ENCODE measurements at places on chromosomes 12 and 14. TPM values are rescaled to one million over a fixed set of nuclear protein-coding genes. Genes with fewer than 3 reads are reported as not detected.

RFX4 gene
- total RNA-seq: not detected

JPH4 gene
- not detected for total RNA-seq

OR10G2 gene
- not detected for total RNA-seq

DIO2 gene
- total RNA-seq: not detected

- DNase-seq: no peak
Measured at GRCh38 chr12:121766290-121767039, 27.0 kb downstream of the RHOF start.

GRCh38 chr14:78951602-78952001 is 781.4 kb downstream of the NRXN3 start:
- DNase-seq: no peak

GRCh38 chr12:101691503-101692096 is 5.8 kb upstream of the CHPT1 start:
- DNase-seq: no peak

DNA sequence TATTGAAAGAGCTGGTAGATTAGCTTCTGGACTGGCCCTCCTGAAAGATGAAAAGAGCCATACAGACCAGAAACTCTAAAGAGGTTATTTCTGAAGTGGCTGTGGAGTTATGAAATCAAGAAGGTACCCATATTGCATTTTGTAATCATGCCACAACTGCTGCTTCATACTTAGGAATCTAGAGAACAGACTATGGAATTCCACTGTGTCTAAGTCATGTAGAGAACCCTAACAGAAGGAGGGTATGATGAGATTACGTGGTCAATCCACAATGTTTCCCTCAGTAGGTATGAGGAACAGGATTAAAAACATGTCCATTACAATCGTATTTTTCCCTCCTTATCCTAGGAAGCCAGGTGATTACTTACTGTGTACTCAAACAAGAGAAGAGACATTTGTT is 708.8 kb downstream of the RERGL start:
- DNase-seq: no peak

DNA sequence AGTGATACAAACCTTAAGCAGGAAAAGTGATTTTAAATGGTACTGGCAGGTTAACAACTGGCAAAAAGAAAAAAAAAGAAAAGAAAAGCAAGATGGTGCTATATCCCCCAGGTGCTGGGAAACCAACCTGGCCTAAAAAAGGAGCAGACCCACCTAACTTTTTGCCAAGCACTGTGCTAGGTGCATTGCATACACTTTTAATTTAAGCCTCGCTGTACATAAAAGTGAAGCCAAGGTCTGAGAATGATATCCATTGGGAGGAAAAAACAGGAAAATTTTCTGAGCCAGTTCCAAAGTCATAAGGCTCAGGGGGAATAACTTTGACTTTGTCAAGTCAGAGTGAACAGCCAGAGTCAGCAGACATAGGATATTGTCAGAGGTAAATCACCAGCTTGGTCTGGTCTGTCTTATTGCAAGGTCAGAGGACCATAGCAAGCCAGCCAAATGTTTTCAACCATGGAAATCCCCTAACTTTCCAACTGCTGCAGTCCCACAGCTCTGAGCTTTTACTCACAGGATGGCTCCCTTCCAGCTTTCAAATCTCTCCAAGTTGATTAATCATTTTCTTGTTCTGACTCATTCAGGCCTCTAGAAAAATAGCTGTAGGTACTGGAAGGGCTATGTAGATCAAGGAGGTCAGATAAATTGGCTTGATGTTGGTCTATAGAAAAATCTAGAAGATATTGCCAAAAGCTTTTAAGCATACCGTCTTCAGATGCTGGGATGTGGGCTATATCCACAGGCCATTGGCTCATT is 412.9 kb downstream of the RAD51B start:
- peak; percentile 100 for DNase-seq

DNA sequence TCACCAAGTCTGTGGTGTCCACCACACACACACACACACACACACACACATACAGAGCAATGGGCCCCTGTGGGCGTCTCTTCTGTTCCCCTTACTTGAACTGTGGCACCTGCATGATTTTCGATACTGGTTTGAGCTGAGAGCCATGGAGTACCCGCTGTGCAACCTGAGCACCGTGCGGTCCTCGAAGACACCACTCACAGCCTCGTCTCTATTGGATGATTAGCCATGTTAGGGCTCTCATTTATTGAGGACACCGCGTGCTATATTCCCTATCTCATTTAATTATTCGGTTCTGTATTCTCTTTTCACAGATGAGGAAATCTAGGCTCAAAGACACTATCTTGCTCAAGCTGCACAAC is 623 bp upstream of the C14orf132 start:
- no peak for DNase-seq

All from lung microvascular endothelial cell (primary cell).